ENCODE measurements at places on chromosomes 2 and 18.

- no peak for DNase-seq
Observed at GRCh38 chr2:241810307-241811200, 1.6 kb downstream of the NEU4 start.

GRCh38 chr18:13387855-13388548 is 169.4 kb downstream of the LDLRAD4 start:
- no peak for DNase-seq

- DNase-seq, result no peak
Observed at GRCh38 chr18:79525556-79526467, 130.1 kb downstream of the NFATC1 start.

- DNase-seq, result no peak
Observed at GRCh38 chr2:45166229-45166890, 157.1 kb upstream of the SIX2 start.

GRCh38 chr2:205650931-205651330 is 31.4 kb upstream of the NRP2 start:
- DNase-seq, result no peak

DNA sequence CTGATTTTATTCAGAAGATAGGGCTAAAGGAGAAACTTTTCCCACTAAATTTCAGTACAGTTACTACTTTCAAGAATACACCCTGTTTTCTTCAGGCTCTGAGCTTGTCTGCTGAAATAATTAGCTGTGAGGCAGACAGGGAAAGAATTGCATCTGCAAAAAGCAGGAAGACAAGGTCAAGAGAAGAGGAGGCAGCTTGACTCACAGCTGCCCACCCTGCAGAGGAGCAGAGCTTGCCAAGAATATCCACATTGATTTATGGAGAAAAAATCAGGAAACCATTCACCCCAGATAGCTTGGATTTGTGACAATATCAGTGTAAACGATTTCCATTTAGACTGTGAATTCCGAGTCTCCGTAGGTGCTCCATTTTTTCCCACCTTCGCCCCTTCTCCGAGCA is 49.0 kb downstream of the ACTR2 start:
- DNase-seq, result no peak

DNA sequence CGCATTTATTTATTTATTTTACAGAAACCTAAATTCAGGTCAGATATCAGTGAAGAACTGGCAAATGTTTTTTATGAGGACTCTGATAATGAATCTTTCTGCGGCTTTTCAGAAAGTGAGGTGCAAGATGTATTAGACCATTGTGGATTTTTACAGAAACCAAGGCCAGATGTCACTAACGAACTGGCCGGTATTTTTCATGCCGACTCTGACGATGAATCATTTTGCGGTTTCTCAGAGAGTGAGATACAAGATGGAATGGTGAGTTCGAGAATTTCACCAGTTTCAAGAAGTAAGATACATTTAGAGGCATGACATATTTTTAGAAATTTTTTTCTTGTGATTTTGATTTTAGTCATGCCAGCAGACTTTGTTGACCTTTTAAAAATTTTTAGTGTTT is 4.6 kb downstream of the CDCA7 start:
- DNase-seq, result no peak

GRCh38 chr18:59792353-59792752 is 95.1 kb upstream of the CCBE1 start:
- DNase-seq, result no peak

- DNase-seq, result no peak
Observed at GRCh38 chr2:180101846-180102245, 94.7 kb upstream of the CWC22 start.

GRCh38 chr2:29697715-29698114 is 223.7 kb downstream of the ALK start:
- DNase-seq, result no peak

DNA sequence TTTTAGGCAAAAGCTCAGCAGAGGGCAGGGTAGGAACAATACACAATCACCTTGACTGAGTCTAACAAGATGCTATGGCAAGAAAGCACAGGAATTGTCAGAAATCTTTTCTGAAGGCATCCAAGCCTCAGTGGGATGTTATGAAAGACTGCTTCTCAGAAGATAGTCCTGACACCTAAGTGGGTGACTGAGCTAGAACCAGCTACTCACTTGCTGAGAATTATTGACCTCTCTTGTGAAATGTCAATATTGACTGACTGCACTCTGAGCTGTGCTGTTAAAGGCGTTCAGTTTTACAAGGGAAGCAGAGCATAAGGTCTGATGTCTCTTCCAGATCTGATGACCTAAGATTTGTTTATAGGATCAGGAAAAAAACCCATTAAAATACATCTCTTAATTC is 46.1 kb downstream of the TACR1 start:
- DNase-seq, result no peak

GRCh38 chr2:180516232-180516631 is 464.2 kb upstream of the UBE2E3 start:
- DNase-seq, result no peak

DNA sequence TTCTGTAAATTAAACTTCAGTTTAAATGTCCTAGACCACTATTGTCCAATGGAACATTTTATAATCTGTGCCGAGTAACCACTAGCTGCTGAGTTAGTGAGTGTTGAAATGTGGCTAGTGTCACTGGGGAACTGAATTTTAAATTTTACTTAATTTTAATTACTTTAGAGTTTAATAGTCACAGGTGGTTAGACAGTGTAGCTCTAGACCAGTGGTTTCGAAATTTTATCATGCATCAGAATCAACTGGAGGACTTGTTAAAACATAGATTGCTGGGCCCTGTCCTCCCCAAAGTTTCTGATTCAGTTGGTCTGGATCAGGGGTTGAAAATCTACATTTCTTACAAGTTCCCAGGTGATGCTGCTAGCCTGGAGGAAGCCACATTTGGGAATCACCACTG is 110.4 kb downstream of the FMNL2 start:
- no peak for DNase-seq

- no peak for DNase-seq
Observed at GRCh38 chr2:234677758-234678538, 181.1 kb upstream of the ARL4C start.

DNA sequence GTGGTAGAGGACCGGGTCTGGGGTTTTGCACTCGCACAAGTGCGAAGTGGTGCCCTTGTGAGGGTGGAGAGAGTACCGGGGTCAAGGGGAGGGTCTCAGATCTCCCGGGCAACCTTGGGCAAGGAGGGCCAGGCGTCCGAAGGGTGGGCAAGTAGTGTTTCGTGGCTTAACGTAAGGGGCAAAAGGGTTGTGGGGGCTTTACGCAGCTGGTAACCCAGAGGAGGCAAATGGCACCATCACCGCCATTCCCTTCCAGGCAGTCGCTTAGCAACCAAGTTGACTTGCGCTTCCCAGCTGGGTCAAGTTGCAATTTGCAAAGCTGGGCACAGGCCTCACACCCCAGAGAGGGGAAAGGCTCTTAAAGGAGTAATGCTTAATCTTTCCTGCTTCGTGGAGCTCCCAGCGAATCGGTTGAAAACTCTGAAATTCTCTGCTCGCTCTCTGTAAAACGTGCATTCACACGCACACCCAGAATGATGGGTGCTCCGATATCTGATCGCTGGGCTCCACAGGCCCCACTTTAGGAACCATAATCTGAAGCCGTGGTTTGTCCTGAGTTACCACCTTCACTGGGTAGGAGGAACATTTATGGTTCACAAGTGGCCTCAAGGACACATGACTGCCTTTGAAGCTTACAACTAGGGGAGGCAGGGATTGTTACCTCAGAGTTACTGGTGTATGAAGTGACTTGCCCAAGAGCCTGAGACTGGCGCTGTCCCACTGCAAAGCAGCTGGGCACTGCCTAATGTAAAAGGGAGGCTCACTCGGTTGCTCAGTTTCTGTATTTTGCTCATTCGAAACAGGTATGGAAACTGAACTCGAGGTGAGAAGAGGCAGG is 127.9 kb downstream of the UXS1 start:
- DNase-seq, result no peak

GRCh38 chr18:63505566-63506335 is 29.0 kb downstream of the SERPINB5 start:
- no peak for DNase-seq

- DNase-seq, result no peak
Observed at GRCh38 chr2:186966015-186966414, 117.0 kb upstream of the ZSWIM2 start.

Measured in SK-N-DZ (cell line).